Natural killer cell treated with Interleukin-12 subunit alpha and Interleukin-12 subunit beta and Interleukin-15 and Interleukin-18, amount 100 ng/mL, for 72 hours (primary cell): ENCODE measurements at places on chromosomes 5 and 9. TPM values are rescaled to one million over a fixed set of nuclear protein-coding genes. Genes with fewer than 3 reads are reported as not detected.

DNA sequence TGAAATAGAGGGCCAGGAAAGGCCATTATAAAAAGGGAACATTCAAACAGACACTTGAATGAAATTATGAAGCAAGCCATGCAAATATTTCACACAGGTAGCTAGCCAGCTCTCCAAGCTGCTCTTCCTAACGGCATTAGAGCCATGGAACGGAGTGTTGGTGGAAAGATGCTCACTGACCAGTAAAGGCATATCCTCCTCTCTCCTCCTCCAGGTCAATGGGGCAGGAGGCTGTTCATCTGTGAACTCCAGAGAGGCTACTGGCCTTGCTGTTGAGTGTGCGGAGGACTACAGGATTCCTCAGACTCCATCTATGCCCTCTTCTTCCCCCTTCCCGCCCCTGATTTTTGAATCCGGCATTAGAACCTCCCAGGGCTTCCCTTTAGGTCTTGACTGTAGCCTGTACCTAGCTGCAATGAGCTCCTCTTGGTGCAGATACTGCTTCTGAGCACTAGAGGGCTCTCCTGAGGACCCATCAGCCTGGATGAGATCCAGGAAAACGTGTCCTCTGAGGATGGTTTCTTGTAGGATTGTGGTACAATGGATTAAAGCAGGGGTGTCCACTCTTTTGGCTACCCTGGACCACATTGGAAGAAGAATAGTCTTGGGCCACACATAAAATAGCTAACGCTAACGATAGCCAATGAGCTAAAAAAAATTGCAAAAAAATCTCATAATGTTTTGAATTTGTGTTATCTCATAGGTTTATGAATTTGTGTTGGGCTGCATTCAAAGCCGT, 162.2 kb downstream of the SREK1 start:
- no peak for DNase-seq

Gene TAS2R1
- not detected for total RNA-seq

Gene PTGDS
- 4.4 TPM for total RNA-seq

- DNase-seq = no peak
Measured at GRCh38 chr9:35177520-35177919, 15.7 kb downstream of the UNC13B start.

Gene STX17
- 32.8 TPM for total RNA-seq

Gene CDH9
- total RNA-seq = not detected

Gene EGFLAM
- not detected for total RNA-seq

DNA sequence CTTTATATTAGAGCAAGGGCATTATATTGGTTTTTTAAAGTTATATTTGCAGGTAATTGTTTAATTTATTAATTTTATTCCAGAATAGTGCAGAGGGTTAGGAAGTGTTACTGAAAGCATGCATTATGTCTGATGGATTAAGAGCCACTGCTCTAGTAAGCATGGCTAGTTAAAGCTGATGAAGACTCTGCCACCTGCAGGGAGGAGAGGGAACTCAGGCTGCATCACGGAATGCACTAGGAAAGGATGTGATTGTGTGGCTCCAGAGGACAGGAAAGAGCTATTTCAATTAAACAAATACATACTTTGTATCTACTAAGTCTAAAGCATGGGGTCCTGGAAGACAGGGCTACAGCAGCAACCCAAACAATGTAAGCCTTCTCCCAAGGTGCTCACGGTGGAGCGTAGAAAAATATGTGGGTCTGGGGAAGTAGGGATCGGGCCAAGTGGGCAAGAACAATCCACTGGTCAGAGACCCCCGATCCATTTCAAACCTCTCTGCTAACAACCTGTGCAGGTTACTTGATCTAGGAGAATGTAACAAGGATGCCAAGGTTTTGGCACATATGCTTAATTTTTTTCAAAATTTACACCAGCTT, 15.3 kb upstream of the GRXCR2 start:
- DNase-seq = no peak

GRCh38 chr9:117416856-117417255, 2.0 kb upstream of the ASTN2 start:
- DNase-seq = no peak

Gene ZNF366
- not detected for total RNA-seq
